ENCODE measurements at places on chromosomes 6 and 20.

GRCh38 chr6:134848076-134848475, 101.8 kb downstream of the ALDH8A1 start:
- no peak for DNase-seq

DNA sequence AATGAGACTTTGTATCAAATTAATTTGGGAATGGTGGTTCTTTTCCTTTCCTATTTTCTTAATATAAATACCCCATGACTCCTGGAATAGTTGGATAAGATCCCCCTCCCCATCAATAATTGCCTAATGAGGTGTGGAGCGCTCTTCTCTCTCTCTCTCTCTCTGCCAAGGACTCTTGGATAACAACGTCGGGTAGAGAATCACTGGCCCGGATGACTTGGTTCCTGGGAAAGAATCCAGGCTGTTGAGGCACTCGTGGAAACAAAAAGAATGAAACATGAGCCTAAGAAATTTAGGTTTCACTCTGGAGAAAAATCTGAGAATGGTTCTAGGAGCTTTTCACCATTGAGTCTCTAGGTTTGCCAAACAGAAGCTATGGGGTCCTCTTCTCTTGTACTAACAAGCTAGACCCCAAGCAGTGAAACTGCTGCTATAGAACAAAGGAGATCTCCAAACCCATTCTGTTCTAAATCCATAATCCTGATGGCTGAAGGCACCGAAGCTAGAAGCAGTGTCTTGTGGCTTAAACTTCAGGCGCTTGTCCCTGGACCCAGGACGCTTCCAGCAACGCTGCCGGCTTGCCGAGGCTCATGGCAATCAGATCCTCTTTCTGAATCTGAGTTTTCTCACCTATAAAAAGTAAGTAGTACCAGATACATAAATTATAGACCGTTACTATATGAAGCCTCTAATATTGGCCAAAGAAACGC, 241.6 kb upstream of the BTBD3 start:
- no peak for DNase-seq

DNA sequence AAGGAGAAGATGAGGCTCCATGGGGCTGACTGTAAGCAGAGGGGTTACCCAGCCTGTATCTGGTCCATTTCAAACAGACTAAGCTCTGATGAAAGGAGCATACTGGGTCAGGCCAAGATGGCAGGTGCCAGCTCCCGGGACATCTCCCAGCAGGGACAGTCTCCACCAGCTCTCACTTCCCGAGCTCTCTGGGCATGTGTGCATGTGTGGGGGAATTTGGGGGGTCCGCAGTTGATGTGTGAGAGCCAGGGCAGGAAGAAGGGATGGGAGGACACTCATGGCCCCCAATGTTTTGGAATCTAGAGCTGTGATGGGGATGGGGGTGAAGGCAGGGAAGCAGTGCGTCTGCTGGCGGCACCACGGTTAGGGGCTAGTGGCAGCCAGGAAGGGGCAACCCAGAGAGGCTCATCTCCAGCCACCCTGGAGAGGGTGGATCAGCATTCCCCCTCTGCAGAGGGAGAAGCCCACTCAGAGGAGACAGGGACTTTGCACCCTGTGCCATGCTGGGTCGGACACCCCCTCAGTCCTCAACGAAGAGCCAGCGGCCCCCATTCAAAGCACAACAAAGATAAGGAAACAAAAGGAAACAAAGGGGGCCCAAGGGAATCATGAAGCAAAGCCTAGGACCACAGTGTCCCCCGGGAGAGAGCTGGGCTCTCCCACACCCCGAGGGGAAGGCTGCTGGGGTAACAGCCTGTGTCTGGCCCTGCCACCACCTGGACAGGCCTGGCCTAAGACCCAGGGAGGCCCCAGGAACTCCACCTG, 52.4 kb downstream of the DSTN start:
- DNase-seq = peak; percentile 5

- DNase-seq = no peak
These were observed 23.6 kb downstream of the TBC1D7 start for GRCh38 chr6:13304580-13305260.

- no peak for DNase-seq
These were observed 31.2 kb downstream of the KCNQ5 start for GRCh38 chr6:72653026-72653425.

DNA sequence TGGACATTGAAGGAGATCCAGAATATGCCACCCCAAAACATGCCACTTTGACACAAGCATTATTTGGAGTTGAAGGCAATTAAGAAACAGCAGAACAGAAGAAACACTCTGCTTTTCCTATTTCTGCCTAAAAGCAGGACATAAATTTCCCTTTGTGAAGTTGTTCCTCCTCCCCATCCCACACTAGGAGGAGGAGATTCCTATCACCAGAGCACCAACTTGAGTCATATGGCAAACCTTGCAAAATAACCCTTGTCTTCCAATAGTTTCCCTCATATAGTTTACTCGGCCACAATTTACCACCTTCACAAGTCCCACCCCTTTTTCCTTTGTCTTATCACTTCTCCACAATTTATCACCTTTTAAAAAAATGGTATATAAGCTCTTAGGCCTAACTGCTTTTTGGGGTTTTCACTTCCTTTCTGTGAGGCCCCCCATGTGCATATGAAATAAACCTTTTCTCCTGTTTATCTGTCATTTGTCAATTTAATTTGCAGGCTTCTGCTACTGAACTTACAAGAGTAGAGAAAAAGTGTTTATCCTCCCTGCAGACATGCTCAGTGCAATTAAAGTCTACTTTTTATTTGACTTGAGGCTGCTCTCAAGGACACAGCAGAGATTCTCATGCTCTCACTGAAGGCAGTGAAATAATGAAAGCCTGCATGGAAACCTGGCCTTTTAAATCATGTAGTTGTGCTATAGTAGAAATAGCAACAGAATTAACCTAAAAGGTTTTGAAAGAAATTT, 2.8 kb upstream of the RAB23 start:
- no peak for DNase-seq

DNA sequence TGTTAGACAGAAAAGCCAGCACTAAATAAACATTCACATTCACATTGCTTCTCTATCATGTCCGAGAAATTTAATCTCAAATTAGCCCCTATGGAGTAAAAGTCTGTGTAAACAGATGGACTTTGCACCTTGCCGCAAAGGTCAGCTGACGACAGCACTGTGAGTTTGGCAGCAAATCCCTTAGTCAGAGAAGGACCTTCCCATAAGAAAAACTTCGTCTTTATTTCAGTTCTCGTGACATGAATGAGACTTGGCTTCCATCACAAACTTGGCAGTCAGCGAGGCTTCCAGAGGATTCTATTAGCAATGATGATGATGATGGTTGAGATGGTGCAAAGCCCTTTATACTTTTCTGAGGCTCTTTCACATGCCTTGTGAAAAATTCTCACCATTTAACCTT, 133.7 kb upstream of the IFNGR1 start:
- no peak for DNase-seq

DNA sequence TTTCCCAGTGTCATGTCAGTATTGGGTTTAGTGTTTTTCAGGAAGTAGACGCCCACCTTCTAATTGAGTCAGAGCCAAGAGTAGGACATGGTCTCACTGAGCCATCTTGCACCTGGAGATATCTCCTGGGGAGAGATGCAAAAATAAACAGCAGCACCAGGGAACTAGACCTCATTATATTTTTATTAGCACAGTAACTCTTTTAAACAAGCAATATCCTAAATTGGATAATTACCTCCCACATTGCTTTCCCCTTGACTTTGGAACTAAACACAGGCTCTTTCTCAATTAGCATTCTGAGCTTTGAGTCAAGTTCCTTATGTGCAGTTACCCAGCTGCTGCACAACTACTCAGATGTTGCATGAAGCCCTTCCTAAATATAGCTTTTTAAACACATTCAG, 175.4 kb downstream of the IBTK start:
- DNase-seq = no peak

DNA sequence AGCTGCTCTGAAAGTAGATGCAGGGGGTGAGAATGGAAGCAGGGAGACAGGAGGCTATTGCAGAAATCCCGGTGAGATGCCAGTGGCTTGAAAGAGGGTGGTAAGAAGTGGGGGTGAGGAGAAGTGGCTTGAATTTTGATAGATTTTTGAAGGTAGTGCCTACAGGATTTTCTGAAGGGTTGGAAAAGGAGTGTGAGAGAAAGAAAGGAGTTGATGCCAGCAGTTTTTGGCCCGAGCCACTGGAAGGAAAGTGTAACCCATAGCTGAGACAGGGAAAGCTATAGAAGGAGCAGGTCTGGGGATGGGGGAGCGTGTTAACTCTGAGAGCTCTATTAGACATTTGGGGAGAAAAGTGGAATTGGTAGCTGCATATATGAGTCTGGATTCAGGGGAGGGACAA, 9.7 kb downstream of the ARMC12 start:
- no peak for DNase-seq

GRCh38 chr6:4084444-4085331, 5.8 kb upstream of the FAM217A start:
- no peak for DNase-seq

- DNase-seq = no peak
These were observed 236.6 kb upstream of the RNF24 start for GRCh38 chr20:4252005-4252404.

GRCh38 chr6:169171951-169172350, 81.7 kb downstream of the THBS2 start:
- DNase-seq = no peak

- DNase-seq = no peak
These were observed 103.5 kb upstream of the GPR6 start for GRCh38 chr6:109874621-109875020.

- no peak for DNase-seq
These were observed 700.9 kb upstream of the SLC35B3 start for GRCh38 chr6:9136141-9136822.

DNA sequence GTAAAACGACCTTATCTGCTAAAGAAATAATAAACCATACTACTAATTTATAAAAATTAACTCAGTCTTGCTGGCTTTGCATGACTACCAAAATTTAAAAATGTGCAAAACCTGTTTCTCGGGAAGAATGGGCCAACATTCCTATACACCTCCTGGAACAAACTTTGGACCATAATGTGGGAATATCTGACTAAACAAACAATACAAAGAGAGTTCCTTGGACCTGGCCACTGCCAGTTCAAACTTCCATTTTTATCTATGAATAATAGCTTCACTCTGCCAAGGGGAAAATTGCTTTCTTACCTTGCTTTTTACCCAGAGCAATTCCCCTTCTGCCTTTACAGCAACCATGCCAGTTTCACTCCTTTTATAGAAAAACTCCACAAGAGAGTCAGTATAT, 38.7 kb upstream of the POU5F1 start:
- DNase-seq = no peak

- DNase-seq = no peak
These were observed 30.4 kb downstream of the ELOVL2 start for GRCh38 chr6:11013721-11014070.

DNA sequence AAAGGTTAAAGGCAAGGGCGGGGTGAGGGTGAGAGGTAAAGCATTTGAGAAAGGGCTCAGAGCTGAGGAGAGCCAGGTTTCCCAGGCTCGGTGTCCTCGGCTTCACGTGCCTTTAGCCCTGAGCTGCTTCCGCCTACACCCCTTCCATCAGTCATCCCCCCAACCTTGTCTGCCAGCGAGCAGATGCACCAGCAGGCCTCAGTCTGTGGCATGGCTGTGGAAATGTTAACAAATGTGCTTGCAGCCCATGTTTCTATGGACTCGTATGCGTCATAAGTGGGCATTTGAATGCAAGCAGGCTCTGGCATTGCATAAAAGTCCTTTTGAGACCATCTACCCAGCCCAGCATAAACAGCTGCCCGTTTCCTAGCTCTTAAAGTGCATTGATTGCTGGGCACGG, 88.8 kb downstream of the SYNJ2 start:
- no peak for DNase-seq

GRCh38 chr6:44561060-44561623, 173.6 kb downstream of the CDC5L start:
- no peak for DNase-seq

GRCh38 chr6:114007516-114007915, 36.6 kb upstream of the HDAC2 start:
- no peak for DNase-seq

GRCh38 chr6:28353981-28354676, 4.4 kb downstream of the ZKSCAN3 start:
- peak; percentile 80 for DNase-seq

DNA sequence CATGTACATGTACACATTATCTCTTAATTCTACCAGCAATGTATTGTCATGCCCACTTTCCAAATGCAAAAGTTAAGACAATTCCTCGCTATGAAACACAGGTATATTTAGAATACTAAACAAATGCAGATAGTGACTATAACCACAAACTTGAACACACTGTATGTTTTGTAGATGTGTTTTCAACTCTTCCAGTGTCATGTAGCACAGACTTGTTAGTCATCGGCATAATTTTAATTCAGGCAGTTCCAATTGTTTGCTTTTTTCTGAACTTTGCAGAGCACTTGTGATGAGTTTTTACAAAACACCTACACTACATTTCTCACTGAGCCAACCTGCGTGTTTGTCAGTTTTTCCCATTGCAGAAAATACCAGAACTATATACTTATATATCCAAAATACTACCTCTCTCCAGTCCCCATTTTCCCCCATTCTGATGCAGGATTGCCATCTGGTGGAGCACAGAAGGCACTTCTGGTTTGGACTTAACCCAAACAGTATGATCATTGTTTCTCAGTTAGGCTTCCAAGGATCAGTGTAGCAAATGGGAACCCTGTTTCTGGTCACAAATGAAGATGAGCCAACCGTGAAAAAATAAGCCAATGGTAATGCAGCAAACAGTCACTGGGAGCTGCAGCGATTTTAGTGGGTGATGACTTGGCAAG, 143.4 kb downstream of the ADGRB3 start:
- no peak for DNase-seq

- DNase-seq = no peak
These were observed 33.7 kb upstream of the GPR6 start for GRCh38 chr6:109944448-109944847.

GRCh38 chr6:89139509-89140346, 6.1 kb upstream of the PM20D2 start:
- DNase-seq = no peak

DNA sequence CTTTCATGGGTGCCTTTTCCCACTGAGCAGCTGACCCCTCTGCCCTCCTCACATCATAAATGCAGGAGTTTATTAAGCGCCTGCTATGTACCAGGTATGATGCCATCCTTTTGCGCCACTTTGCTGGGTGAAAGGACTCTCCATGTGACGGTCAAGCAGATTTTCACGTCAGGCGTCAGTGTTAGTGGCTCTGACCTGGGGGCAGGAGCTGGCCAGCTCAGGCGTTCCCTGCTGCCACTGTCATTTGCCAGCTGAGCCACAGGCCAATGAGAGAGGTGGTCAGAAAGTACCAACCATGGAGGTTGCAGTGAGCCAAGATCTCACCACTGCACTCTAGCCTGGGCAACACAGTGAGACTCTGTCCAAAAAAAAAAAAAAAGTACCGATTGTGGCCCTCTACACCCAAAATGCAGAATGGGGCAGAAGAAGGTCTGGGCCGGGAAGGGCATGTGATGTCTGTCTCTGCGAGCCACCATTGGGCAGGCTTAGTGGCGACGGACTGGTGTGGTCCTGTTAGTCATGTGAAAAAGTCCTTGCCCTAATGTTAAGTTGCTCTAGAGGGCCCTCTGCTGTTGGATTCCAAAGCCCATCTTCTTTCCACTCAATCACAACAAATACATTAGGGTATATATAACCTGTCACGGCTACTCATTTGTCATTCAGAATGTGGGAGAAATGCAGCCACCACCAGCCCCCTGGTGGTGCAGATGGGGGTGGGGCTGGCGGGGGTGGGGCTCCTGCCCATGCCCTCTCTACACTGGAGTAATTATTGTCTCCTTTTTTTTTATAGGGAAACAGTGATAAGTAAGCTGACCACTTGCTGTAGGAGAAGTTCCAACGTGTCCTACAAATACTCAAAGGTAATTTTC, 18.4 kb upstream of the SLC22A1 start:
- no peak for DNase-seq
